Pancreas (tissue), 10 donors: ENCODE measurements at places on chromosomes 11 and 22.

GRCh38 chr11:126338346-126339055 lies 17.0 kb upstream of the ST3GAL4 start:
- DNase-seq, result no peak

GRCh38 chr11:28966951-28967350 lies 858.8 kb downstream of the METTL15 start:
- DNase-seq, result no peak

- DNase-seq, result peak; percentile 25
Observed at GRCh38 chr11:60485987-60486386, 6.6 kb upstream of the MS4A12 start.

DNA sequence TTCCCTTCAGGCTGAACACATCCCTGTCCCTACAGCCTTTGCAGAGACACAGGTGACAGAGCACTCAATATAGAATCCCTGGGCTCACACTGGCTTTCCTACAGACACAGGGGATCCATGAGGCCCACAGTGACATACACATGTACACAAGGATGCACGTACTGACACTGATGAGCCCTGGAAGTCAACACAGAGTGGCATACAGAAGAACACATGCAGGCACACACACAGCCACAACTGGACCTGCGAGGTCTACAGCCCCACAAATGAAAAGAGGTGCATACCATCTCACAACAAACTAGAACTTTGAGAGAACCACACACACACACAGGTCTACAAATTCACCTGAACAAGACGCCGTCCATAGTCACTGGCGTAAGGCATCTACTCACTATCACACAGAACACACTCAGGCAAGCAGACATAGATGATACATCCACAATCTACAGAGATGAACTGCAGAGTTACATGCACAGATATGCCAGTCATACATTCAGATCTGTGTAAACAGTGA lies 3.5 kb upstream of the ZNF74 start:
- DNase-seq, result no peak

- DNase-seq, result no peak
Observed at GRCh38 chr11:114148013-114148382, 88.5 kb downstream of the ZBTB16 start.

- no peak for DNase-seq
Observed at GRCh38 chr11:3181725-3182461, 16.8 kb upstream of the OSBPL5 start.

DNA sequence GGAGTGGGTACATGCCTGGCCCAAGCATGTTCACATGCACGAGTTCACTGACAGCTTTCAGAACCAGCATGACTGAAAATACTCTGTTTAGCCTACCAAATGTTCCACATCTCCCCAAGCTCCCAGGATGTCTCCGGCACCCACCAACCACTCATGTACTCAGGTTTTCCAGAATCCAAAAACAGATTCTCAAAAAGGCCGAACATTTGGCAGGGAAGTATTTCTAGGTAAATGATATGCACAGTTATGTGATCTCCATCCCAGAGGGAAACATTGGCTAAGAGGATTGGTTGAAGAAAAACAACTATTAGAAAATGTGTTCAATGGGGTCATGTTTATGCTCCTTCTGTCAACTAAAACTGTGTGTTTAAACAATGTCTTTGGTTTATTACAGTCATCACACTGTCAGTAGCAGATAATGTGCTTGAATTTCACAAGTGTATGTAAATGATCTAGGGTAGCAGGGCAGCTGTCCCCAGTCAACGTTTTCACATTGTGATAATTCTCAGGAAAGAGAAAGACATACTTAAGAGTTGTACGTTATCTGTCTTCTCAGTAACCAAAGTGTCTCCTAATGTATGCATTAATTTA lies 52.3 kb downstream of the BARX2 start:
- no peak for DNase-seq

DNA sequence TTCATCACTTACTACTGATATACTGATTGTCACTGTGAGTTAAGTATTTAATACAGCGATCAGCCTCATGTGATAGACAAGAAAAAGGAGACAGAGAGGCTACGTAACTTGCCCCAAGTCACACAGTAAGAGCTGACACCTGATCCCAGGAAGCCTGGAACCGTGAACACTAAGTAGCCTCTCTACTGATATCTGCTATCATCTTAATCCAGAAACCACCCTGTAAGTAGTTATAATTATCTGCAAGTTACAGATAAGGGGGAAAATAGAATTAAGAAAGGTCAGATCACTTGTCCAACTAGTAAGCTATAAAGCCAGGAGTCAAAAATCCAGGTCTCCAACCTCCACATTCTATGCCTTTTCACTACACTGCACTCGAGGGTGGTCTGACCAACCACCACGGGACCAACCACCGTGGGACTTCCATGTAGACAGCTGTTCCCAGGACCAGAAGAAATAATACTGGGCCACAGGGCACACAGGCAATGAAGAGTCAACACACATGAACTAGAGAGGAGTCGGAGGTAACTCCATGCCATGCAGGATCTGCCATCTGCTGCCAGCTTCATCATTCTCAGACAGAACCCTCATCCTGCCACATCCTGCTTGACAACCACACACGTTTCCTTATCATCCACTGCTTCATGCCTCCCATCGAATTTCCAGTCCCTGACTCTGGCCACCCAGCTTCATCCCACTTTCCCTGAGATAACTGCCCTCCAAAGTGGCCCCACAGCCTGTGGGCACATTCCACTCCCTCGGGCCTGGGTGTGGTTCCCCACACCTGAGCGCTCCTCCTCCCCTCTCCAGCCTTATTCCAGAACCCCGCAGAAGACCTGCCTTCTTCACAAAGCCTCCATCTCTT lies 58.6 kb downstream of the MICAL3 start:
- no peak for DNase-seq

GRCh38 chr11:74019860-74020259 lies 11.0 kb upstream of the UCP3 start:
- DNase-seq, result no peak

- no peak for DNase-seq
Observed at GRCh38 chr11:100629671-100630070, 57.4 kb upstream of the ARHGAP42 start.

DNA sequence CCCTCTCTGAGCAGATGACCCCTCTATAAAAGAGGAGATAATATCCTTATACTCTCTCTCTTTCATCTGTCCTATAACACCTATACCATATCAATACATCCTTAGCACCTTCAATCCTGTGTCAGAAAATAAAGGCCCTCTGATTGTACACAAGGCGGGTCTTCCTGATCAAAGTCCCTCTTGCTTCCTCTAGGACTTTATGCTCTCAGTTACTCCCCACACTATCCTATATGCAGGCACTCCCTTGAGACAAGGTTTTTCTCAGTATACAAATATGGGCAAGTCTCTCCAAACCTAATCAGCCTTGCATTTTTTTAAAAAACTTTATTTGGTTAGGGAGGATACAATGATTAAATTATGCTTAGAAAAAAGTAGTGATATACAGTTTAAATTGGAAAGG lies 17.3 kb upstream of the HORMAD2 start:
- no peak for DNase-seq

GRCh38 chr11:74989260-74989638 lies 516 bp downstream of the NEU3 start:
- no peak for DNase-seq

DNA sequence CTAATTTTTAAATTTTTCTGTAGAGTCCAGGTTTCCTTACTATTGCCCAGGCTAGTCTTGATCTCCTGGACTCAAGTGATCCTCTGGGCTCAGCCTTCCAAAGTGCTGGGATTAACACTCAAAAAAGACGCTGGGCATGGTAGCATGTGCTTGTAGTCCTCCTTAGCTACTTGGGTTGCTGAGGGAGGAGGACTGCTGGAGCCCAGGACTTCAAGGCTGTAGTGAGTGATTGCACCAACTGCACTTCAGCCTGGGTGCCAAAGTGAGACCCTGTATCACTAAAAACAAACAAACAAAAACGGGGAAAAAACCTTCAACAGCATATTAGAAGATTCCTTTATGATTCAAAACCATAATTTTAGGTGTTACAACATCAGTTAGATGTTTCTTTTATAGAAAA lies 44.6 kb downstream of the RSF1 start:
- no peak for DNase-seq

DNA sequence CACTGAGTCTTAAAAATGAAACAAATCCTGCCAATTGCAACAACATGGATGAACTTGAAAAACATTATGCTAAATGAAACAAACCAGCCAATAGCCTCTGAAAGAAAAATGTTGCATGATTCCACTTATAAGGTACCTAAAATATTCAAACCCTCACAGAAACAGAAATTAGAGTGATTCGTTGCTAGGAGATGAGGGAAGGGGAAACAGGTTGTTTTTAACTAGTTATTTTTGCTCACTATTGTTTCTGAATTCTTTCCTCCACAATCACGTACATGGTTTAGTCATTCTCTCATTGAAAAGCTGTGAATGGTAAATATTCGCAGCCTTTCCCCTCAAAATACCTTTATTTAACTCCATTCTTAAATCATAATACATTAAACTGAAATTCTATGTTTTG lies 14.0 kb upstream of the TYR start:
- no peak for DNase-seq

DNA sequence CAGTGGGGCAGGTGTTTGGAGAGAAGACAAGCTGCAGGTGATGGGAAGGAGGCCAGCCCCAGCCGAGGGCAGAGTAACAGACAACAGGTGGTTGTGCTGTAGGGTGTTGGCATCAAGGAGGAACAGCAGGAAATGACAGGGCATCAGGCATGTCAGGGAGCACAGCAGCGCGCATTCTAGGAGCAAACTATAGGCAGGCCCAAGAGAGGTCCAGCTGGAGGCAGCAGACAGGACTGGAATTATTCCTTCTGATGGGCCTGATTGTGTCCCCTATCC lies 13.6 kb downstream of the ADM start:
- DNase-seq, result no peak

DNA sequence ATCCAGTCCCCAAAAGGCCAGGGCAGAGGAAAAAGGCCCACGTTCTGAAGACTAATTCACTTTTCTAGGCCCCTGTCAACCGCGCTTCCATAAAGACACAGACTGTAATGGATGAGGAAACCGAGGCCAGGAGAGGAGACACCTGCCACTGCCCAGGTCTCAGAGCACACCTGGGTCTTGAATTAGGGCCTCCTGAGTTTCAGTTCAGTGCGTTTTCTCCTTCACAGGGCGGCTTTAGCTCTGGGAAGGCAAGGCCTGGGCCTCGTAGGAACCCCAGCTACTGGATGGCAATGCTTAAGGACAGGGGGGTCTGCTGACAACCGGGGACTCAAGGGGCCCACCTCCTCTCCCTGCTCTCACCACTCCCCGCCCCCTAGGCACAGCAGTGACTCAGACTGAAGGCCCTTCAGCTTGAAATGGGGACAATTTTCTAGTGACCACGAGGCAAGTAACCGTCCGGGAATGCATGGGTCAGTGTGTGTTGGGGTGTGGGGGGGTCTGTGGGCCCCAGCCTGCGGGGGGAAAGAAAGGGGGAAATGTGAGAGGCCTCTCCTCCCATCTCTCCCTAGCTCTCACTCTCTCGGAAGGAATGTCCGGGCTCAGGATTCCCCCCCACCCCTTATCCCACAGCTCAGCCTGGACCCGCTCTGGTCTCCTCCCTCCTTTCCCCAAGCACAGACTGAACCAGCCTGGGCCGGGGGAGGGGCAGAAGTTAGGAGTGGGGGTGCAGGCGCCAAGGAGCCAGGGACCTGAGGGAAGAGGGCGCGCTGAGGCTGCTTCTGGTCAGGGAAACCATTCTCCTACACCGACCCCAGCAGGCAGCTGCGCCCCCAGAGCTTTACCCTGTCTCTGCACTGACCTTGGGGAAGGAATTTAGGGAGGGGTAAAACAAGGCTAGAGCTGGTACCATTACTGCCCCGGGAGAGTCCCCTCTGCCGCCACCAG lies 17.2 kb downstream of the CREB3L1 start:
- DNase-seq, result no peak

DNA sequence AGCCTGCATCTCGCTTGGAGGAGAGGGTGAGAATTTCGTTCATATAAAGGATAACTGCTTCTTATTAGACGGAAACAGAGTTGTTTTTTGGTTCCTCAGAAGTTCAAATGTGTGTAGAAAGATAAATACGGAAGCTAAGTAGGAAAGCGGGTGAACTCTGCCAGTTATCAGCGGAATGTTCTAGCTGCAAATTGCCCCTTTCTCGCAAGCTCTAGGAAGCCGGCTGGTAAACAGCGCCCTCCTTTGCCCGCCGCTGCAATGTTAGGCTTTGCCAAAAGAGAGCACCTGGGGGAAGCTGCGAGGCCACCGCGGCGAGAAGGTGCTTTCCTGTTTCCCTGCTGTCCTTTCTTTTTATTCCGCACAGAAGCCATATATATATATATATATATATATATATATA lies 67.0 kb downstream of the IGLL5 start:
- no peak for DNase-seq

DNA sequence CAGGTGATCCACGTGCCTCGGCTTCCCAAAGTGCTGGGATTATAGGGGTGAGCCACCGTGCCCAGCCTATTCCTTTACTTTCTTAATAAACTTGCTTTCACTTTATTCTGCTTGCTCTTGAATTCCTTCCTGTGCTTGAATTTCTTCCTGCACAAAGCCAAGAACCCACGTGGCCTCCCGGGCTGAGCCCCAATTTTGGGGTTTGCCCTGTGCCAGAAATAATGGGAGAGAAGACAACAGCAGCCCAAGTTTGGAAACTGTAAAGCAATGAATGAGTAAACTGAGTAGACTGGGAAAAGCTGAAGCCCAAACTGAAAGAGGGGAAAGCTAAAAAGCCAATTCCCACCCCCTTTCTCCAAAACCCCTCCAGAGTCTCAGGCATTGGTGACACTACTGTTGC lies 136.4 kb downstream of the NECTIN1 start:
- DNase-seq, result no peak

DNA sequence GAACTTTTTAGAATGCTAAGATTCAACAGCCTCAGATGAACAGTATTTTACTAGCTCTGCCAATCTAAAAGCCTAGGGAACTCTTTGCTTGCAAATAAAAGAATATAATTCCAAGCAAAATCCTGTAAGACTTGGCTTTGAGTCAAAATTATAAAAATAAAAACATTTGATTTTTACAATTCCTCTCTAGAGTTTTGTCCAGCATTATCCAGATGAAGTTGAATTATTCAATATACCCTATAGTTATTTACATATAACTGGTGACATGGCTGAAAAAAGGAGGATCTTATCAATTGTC lies 378.3 kb downstream of the ETS1 start:
- no peak for DNase-seq

DNA sequence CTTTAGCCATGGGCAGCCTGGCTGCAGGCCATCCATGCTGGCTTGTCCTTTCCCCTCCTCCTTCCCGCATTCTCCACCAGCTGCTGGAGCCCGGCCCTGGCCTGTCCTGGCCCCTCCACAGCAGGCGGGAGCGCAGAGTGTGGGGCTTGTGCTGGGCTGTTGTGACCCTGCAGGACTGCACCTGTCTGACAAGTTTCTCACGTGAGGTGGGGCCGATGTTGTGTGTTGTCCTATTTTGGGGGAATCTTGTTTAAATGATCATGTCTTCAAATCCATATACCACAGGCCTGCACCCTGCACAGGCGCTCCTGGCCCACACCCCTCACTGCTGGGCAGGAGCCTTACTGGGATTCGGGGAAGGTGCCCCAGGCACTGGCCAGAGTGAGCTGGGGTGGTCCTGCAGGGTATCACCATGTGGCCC lies 30.4 kb downstream of the TBC1D22A start:
- no peak for DNase-seq
